ENCODE measurements at places on chromosomes 5 and 9.

DNA sequence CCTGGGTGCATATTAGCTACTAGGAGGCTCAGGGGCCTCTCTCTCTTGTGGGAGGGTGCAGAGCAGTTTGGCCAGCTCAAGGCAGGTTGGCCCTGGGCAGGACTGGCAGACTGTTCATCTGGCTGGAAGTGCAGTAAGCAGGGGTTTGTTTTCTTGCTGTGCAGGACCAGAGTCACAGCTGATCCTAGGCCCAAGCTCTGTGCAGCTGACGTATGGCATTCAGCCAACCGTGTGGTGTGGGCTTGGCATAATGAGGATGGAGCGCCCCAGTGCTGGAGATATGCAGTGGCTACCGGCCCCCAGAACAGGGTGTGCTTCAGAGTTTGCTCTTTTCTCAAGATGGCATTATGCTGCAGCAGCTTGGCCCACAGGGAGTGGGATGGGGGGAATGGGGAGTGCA, 31.0 kb upstream of the PHF24 start:
- DNase-seq = no peak

GRCh38 chr9:118028225-118028624, 324.0 kb downstream of the TLR4 start:
- no peak for DNase-seq

DNA sequence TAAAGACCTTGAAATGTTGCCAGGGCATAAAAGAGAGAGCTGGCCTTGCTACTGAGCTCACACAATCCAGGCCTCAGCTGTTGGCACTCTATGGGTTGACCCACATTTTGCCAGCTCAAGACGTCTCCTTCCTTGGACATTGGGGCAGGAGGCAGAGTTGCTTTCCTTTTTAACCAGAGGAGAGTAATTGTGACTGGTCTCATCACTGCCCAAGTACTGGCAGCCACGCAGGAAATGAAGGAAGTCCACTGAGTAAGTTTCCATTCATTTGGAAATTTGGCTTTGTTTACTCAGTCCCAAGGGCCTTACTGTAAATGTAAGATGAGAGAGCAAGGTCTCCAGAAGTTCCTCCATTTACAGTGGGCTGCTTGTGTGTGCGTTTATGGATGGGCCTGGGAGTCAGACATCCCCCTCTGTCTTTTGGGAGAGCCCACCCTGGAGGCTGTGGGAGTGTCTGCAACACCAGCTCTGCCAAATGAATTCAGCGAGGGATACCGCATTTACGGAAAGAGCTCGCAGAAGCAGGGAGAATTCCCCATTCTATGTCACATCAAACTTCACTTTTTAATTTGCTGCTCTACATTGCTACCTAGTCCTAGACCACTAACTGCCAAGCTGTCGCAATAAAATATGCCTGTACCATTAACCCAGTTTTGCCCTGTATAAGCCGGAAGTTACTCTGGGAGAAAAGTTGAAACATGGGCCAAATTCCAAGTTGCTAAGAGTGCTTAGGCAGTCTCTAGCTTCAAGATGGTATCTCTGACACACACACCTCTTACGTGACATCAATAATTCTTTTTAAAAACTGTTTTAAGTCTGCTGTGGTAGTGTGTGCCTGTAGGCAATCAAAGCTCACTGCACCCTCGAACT, 24.5 kb upstream of the PDZD2 start:
- DNase-seq = no peak

DNA sequence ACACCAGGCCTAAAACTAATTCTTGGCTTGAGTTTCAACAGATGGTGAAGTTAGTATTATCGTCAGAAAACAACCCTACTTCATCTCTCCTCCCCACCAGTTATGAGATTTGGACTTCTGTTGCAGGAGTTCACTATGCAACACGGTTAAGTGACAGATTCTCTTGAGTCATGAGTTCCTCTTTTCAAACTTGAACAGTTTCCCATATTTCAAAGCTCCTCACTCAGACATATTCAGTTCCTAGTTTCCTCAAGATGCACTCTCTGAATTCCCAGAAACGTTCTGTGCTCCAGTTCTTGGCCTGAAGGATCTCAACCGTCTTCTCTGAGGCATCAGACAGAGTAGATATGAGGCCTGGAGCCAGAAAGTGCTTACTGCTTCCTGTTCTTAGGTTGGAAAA, 7.3 kb upstream of the PTGER4 start:
- DNase-seq = no peak

DNA sequence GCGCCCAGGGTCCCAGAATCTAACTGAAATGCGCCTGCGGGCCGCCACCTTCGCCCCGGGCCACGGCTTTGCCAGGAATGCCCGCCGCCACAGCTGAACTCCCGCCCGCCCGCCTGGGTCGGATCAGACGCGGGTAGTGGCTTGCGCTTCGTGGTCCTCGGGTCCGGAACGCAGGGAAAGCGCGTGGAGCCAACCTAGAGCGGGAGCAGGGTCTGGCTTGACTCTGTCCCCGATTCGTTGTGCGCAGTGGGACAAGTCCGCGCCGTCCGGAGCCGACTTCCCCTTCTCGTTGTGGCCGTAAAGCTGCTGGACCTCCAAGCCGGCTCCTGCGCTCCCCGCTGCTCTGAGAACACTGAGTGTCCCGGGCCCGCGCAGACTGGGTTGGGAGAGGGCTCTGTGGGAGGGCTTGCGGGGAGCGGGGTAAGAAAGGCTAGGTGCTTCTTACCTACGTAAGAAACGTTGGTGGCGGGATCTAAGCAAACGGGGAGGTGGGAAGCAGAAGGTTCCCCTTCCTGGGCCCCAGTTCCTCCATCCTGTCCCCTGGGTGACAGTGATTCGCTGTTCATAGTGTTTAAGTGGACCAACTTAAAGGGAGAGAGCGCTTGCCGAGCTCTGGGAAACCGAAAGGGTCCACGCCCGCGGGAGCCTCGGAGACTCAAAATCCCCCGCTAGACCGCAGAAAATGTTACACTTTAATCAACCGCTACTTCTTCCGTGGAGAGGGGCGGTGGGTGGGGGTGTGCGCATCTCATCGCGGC, 4.4 kb upstream of the FOXE1 start:
- DNase-seq = no peak

DNA sequence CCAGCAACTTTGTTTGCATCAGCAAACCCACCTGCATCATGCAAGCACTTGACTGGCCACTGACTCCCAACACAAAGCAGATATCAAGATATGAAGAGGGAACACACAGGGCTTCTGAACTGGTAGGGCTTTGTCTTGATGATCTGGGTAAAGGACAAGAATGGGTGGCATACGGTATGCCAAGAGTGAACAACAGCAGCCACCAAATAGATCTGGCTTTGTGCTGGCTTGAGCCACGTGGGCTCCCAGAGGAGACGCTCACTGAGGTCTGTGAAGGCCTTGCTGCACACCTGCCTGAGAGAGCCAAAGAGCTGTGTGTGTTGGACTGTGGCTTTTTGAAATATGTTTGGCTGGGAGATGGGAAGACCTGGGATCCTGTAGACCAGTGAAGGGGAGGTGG, 43.5 kb downstream of the FGF1 start:
- no peak for DNase-seq

DNA sequence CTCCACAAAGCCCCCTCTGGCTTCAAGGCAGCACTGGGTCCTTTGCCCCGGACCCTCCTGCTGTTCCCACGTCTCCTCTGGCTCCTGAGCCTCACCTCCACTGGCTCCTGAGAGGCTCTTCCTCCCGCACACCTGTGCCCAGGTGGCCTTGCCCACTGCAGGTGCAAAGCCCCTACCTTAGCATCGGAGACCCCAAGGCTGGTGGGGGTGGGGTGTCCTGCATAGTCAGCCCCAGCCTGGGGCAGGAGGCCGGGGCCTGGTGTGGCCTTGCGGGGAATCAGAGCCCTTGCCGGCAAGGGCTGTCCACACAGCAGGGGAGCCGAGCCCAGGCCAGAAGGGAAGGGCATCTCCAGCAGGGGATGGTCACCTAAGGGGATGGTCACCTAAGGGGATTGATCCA, 41.3 kb upstream of the CEP72 start:
- DNase-seq = no peak

GRCh38 chr5:125595845-125596244, 827.4 kb upstream of the GRAMD2B start:
- DNase-seq = no peak

DNA sequence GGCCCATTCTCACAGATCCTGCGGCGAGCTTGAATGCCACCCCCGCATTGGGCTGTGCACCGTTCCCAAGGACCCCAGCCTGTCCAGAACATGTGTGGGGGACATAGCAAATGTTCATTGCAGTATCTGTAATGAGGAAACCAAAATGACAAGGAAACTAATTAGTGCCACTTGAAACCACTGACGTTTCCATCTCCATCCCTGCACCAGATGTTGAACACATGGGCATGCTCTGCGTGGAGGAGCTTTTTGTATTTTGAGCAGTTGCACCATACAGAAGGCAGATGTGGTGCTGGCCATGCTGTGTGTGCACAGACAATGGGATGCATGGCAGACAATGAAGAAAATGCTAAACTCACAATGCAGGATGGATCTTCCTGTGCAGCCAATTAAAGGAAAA, 437.7 kb downstream of the SEMA5A start:
- DNase-seq = no peak

GRCh38 chr9:129054163-129054851, 17.9 kb downstream of the MIGA2 start:
- no peak for DNase-seq

DNA sequence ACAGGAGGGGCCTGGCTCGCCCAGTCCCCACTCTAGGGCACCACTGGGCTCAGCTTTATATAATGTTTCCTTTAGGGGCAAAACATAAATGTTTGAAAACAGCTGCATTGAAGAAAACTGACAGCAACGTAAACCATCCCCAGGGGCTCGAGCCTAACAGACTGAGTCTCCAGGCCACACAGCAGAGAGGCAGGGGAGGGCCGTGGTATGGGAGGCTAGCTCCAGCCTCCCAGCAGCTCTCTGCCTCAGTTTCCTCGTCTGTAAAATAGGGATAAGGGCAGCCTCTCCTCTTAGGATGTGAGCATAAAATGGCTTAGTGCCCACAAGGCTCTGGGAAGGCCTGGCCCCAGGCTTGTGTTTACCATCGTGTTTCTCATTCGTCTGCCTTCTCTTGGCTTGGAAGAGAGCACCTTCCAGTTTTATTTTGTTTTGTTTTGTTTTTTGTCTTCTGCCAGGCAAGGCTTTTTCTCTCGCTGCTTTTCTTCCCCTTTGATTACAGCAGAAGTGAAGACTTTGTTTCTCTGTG, 2.7 kb downstream of the ANKRD33B start:
- DNase-seq = no peak

DNA sequence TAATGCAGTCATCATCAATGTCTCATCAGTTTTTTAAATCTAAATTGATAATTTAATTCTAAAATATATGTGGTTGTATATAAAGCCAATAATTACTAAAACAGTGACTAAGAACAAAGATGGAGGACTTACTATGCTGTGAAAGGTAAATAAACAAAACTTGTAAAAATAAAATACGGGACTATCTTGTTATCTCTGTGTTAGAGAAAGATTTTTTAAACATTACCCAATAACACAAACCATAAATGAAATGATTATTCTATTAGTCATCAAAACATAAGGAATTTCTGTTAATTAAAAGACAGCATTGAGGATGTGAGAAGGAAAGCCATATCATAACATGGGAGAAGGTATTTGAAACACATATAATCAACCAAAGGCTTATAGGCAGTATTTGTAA, 226.2 kb upstream of the SMC2 start:
- peak; percentile 3 for DNase-seq

- no peak for DNase-seq
These were observed 133.9 kb downstream of the GIN1 start for GRCh38 chr5:102986074-102986473.

DNA sequence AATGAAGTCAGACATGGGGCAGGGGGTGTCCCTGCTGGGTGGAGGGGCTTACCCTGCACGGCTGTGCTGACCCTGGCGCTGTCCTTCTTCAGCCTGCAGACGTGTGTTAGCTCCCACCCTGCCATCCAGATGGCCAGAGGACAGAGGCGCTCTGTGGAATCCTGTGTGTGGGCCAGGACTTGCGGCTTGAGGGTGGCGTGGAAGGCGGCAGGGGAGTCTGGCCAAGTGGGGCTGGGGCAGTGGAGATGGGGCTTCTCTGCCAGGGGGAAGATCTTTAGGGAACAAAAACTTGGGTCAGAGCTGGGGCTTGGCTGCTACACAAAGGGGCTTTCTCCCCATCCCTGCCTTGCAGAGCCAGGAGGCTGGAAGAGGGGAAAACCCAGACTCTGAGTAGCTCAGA, 46.5 kb upstream of the SYNPO start:
- DNase-seq = no peak

- no peak for DNase-seq
These were observed 239.0 kb downstream of the EBF1 start for GRCh38 chr5:158860706-158861105.

GRCh38 chr5:11955331-11955730, 51.1 kb upstream of the CTNND2 start:
- no peak for DNase-seq

DNA sequence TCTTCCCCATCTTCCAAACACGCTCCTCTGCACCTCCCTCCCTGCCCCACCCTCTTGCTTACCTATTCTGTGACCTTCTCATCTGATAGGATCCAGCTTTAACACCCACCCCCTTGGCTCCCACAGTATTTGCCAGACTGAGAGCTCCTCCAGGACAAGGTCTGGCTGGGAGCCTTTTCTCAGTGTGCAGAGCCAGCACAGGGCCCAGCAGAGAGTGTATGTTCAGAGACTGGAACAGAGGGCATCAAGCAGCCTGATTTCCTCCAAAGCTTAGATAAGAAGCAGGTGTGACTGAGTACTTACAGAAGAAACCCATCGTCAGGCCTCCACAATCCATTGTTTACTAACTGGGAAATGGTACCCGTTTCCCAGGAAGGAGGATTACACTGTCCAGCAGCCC, 26.6 kb downstream of the LHX6 start:
- no peak for DNase-seq

- no peak for DNase-seq
These were observed 783.8 kb upstream of the EDIL3 start for GRCh38 chr5:85168474-85168873.

DNA sequence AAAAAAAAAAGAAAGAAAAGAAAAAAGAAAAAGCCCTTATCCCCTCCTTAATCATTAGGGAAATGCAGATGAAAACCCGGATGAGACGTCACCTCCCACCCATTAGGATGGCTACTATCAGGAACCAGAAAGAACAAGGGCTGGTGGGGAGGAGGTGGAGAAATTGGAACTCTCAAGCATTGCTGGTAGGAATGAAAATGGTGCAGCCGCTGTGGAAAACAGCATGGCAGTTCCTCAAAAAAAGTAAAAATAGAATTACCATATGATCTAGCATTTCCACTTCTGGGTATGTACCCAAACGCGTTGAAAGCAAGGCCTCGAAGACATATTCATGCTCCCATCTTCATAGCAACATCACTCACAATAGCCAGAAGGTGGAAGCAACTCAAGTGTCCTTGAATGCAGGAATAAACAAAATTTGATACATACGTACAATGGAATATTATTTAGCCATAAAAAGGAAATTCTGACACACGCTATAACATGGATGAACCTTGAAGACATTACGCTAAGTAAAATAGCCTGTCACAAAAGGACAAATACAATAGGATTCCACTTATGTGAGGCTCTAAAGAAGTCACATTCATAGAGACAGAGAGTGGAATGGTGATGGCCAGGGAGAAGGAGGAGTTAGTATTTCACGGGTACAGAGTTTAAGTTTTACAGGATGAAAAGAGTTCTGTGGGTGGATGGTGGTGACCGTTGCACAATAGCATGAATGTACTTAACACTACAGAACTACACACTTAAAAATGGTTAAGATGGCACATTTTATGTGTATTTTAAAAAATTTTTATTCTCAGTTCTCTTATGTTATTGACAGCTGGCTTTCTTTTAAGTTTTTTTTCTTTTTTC, 166.8 kb upstream of the IER5L start:
- DNase-seq = no peak

GRCh38 chr5:95927927-95928723, 33.5 kb downstream of the ELL2 start:
- no peak for DNase-seq

Data from fibroblast of skin of left biceps (primary cell).